ENCODE measurements at places on chromosomes 5 and 9.

- no peak for DNase-seq
Measured at GRCh38 chr9:23526806-23527205, 299.2 kb downstream of the ELAVL2 start.

- DNase-seq, result no peak
Measured at GRCh38 chr5:82275216-82275664, 2.9 kb downstream of the RPS23 start.

- DNase-seq, result no peak
Measured at GRCh38 chr5:125227333-125228095, 481.1 kb upstream of the ZNF608 start.

DNA sequence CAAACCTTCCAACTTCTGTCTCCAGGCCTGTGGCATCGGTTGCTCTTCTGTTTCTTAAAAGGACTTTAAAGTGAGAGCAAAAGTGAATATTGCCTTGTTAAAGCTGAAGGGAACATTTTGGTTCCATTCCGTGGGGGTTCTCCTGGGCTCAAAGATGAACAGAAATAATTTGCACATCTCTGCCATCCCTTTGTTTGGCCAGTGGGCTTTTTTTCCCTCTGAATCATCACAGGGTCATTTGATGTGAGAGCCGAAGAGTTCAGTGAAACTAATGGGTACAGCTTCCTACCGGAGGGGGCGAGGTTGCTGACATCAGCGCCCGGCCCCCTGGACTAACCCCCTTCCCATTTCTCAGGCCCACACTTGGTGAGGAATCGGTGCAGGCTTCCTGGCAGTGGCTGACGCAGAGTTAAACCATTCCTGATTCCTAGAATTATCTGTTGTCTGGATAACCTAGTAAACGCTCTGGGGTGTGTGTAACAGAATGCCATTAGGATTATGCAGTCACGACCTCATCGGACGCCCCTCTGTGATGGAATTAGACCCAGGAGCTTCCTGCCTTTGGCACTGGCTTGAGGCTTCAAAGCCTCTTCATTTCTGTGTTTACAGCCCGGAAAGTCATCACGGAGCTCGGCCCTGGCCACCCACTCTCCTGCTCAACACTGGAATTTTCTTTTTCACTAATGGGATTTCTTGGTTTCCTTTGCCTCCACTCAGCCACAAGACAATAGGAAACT, 61.6 kb upstream of the RPL26L1 start:
- no peak for DNase-seq

DNA sequence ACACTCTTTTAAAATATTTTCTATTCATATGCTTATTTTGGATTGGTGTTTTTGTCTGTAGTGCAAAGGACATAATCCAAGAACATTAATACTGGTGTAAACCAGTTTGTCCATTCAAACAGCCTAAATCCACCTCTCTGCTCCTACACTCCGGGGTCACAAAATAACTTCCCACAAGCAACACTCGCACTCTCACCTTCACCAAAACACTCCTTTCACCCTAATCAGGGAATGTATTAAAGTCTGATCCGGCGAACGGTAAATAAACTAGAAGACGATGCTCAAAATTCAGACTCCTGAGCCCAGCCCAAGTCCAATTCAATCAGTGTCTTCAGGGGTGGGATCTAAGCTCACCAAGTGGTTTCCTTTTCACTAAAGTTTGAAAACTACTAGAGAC, 649 bp downstream of the AP3B1 start:
- DNase-seq, result no peak

GRCh38 chr5:6729386-6730310, 16.4 kb downstream of the TENT4A start:
- no peak for DNase-seq

DNA sequence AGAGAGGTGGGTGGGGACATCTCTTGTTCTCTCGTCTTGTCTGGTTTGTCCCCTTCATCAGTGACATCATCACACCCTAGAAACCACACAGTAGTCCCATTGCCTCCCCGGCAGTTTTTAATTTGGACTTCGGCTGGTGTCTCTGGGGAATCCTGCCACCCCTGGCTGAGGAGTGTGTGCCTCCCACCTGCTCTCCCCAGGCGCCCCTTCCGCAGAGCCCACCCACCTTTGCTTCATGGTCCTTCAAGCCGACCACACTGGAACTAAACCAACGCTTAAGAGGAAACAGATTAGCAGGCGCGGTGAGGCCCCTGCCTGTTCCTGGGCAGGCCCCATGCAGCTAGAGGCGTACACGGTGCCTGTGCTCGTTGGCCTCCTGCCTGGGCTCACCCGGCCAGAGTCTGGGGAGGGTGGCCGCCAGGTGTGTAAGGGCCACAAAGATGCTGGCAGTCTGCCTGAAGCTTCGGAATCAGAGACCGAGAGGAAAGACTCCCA, 107.6 kb upstream of the SPRY4 start:
- no peak for DNase-seq

DNA sequence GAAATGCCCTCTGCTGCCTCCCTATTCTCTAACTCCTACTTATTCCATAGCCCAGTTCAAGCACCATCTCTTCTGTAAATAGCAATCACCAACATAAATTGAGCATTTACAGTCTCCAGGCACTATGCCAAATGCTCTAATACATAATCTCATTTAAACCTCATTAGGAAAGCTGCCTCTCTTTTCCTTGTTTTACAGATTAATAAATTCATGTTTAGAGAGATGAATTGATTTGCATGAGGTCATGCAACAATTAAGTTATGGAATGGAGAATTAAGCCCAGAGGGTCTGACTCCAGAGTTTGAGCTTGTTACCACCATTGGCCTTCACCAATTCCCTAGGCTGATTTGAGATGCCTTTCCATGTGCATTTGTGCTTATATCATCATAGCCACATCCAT, 23.4 kb upstream of the RFX3 start:
- DNase-seq, result no peak

DNA sequence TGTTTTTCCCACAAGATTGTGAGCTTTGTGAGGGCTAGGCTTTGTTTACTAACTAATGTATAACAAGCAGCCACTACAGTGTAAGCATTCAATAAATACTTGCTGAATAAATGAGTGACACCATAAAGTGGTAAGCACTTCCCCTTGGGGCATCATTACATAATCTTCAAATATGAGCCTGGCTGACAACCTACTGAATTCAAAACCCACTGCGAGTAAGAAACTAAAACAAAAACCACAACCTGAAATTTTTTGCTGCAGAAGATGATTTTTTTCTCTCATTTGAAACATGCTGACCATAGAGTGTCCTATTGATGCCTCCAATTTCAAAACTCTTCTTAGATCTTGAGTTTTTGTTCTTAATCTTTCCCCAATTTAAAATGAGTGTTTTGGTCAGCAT, 331.3 kb upstream of the CCNG1 start:
- no peak for DNase-seq

- no peak for DNase-seq
Measured at GRCh38 chr9:98500337-98500919, 208.3 kb downstream of the GABBR2 start.

DNA sequence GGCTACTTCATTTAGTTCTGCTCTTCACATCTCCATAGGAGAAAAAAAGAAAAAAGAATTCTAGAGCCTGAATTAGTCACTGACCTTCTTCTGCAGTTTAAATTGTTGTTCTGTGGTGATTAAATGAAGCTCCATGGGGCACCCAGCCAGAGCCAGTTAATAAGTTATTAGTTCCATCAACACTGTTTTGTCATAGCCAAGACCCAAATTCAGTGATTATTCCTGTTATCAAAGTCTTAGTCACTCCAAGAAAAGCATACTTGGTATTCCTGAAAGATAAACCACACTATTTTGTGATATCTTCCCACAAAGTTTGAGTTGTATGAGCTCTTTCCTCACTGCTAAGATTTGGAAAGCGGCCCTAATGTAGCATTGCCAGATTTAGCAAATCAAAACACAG, 134.8 kb upstream of the RGMB start:
- DNase-seq, result no peak

DNA sequence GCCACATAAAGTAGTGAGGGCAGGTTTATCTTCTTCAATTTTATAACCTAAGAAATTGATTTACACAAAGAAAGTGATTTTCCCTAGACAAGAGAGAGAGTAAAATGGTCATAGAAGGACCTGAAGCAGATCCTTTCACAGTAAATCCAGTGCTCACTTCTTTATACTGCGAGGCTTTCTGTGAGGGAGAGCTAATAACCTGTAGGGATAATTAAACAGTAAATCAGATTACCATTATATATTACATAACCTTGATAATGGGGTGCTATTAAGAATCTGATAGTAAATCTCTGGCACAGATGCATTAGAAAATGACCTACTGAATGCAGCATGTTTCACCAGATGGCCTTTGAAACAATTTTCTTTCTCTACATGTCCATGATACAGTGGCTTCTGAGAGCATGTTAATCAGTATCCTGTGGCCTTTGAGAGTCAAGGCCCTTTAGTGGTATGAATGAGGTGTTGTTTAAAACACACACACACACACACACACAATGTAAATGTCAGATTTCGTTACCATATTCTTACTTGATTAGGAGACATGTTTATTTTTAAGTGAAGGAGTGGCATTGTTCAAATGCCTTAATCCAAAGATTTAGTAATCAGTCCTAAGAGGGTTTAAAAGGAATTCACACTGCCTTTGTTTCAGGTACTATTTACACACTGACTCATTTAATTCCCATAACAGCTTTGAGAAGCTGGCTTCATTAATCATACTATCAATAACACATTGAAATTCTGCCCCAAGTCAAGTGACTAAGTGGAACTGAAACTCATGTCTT, 124.7 kb downstream of the ALDH1A1 start:
- no peak for DNase-seq

- DNase-seq, result peak; percentile 68
Measured at GRCh38 chr9:112793213-112793810, 42.8 kb downstream of the SNX30 start.

DNA sequence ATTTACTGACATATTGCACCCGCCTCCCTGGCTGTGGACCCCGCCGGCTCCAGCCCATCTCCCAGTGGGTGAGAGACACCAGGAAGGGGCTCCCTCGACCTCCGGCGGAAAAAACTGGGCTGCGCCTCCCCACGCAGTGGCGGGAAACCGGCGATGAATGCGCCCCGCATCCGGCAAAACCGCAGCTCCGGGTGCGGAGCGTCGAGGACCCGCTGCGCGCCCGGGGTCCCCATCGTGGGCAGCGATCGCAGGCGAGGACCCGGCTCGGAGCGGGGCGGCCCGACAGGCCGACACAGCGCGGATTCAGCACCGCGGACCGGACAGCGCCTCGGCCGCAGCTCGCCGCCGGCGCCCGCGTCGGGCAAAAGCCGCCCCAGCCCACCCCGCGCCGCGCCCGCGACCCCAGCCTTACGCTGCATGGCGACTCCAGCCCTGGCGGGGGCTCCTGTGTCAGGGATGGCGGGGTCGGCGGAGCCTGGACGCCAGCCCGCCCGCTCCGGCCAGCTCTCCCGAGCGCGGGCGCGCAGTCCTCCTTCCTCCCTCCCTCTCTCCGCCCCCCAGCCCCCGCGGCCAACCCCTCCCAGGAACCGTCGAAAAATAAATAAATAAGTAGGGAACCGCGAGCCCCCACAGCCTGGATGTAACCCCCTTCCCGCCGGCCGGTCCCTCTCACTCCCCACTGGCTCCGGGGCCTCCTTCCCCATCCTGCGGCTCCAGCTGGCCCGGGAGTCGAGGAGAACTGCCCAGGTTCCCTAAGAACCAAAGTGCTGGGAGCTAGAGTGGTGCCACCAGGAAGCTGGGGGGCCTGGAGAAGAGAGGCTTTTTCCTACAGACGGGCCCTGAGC, 3.1 kb downstream of the LHX3 start:
- DNase-seq, result no peak

GRCh38 chr5:55160493-55161209, 680 bp downstream of the GPX8 start:
- DNase-seq, result no peak

GRCh38 chr9:1042466-1042865, 7.7 kb upstream of the DMRT2 start:
- no peak for DNase-seq

GRCh38 chr5:111243318-111243717, 19.1 kb downstream of the CAMK4 start:
- DNase-seq, result no peak

DNA sequence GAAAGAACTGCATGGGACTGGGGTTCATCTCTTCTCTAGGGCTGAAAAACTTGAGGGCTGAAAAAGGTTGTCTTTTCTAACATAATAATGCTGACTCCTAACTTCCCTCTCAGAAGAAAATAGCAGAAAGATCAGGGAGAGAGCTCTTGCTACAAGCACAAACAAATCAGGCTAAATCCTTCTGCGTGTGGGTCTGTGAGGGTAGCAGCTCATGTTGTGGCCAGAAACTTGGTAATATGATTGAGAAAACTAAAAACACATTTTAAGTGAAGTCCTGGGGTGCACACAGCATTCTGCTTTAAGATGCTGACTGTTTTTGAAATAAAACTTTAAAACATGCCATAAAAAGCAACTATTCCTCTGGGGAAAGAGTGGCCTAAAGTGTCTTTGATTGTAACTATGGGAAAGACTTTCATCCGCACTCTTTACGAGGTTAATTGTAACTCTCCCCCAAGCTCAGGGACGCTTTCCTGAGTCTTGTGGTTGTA, 56.7 kb downstream of the SAXO1 start:
- DNase-seq, result no peak

DNA sequence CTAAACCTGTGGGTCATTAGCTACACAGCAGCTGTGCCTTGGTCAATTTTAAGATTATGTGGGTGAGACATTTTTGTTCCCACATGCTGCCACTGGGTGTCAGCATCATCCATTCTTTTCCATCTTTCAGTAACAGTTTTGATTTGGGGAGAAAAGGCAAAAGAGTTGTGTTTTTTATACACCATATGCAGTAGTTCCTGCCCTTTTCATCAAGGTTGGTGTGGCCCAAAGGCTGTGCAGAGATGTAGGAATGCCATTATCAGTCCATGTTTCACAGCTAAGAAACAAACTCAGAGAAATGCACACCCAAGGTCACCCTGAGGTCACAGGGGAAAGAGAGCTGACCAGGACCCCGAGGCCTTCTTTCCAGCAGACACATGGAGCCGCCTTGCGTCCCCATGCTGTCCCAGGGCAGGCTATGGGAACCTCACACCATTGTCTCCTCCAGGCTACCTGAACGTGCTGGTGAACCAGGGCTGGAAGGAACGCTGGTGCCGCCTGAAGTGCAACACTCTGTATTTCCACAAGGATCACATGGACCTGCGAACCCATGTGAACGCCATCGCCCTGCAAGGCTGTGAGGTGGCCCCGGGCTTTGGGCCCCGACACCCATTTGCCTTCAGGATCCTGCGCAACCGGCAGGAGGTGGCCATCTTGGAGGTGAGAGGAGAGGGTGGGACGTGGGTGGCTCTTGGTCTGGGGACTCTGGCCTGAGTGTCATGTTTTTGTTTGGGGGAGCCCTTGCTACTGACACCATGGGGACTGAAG, 27.8 kb upstream of the GRPEL2 start:
- no peak for DNase-seq

- DNase-seq, result no peak
Measured at GRCh38 chr9:136582977-136583735, 37.3 kb upstream of the NOTCH1 start.

DNA sequence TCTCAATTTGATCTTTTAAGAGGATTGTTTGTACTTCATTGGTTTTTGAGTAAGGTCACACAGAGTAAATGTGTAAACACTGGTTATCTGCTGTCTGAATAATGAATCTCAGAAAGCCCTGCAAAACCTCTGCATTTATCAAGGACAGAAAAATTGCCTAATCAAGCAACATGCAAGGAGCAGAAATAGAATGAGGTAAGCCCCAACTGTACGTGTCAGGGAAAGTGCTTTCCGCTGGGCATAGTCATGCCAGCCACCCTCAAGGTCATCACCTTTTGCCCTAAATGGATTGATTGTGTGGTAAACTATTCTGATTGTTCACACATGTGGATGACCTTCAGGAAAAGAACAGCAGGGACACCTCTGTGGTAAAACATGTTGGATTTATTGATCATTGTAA, 376.9 kb upstream of the KCNN2 start:
- no peak for DNase-seq

All from activated CD4-positive, CD25-positive, alpha-beta regulatory T cell (primary cell).